ENCODE measurements at places on chromosomes 6 and 20.

DNA sequence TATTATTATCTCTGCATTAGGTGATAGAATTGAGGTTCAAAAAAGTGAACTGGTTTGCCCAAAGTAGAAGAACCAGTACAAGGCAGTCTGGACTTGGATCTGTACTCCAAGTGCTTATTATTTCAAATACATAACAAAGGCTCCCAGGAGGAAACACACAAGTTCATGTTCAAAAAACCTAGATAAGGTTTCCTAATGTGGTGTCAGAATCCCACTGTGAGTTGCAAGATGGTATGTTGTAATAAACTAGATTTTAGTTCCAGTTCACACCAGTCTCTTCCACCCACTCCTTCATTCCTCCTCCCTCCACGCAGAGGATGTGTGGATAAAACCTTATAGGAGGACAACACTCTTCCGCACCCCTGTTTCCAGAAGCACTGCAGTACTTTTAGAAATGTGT lies 42.8 kb downstream of the KIAA0319 start:
- DNase-seq, result no peak

DNA sequence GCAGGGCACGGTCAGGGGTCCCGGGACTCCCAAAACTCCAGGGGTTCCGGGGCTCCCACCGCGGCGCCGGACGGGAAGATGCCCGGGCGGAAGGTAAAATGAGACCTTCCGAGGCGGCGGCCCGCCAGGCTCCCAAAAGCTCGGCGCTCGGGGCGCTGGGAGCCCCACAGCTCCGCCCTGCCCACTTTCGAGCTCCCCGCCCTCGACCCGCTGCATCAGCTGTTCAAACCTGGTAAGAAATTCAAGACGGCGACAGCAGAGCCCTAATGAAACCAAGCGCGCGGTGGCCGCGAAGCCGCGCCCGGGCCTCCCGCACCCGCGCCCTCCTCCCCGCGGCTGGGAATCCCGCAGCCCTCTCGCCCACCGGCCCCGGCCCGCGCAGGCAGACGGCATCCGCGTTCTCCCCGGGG lies 369 bp downstream of the SLC4A11 start:
- DNase-seq, result no peak

DNA sequence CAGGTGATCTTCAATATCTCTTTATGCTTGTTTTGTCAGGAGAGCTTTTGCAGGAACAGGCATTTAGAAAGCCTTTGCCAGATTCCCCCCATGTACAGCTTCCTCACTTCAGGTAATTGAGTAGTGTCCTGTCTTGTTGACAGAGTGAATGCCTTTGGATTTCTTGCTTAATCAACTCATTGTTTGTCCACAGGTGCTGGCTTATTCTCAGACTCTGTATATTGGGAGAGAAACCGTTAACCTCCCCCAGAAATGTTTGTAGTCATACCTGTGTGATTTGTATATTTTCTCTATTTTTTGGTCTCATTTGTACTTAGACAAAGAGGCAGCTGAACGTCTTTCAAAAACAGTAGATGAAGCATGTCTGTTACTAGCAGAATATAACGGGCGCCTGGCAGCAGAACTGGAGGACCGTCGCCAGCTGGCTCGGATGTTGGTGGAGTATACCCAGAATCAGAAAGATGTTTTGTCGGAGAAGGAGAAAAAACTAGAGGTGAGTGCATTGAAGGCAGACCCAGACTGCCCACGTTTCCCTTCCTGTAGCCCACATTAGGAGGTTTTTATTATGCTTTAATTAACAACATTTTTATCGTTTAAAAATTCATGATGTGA lies 32.3 kb downstream of the RPRD1B start:
- no peak for DNase-seq

DNA sequence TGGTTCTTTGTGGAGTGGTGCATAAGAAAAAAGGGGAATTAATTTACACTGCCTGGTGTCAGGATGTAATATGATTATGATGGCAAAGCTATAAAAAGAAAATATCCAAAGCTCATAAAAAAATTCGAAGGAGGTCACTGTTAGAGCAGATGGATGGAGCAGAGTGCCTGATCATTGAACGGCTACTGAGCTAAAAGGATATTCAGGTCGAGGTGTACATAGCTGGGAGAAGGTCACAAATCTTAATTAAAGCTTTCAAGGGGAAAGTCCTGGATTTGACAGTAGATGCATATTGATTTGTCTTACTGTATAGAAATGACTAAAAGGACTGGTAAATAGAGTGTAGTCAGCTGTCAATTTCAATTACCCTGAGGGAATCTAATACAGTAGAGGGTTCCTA lies 84.4 kb downstream of the PKIB start:
- no peak for DNase-seq

GRCh38 chr20:14282140-14282539 lies 55.3 kb downstream of the FLRT3 start:
- DNase-seq, result no peak

- no peak for DNase-seq
Measured at GRCh38 chr20:7496394-7496991, 443.8 kb downstream of the HAO1 start.

DNA sequence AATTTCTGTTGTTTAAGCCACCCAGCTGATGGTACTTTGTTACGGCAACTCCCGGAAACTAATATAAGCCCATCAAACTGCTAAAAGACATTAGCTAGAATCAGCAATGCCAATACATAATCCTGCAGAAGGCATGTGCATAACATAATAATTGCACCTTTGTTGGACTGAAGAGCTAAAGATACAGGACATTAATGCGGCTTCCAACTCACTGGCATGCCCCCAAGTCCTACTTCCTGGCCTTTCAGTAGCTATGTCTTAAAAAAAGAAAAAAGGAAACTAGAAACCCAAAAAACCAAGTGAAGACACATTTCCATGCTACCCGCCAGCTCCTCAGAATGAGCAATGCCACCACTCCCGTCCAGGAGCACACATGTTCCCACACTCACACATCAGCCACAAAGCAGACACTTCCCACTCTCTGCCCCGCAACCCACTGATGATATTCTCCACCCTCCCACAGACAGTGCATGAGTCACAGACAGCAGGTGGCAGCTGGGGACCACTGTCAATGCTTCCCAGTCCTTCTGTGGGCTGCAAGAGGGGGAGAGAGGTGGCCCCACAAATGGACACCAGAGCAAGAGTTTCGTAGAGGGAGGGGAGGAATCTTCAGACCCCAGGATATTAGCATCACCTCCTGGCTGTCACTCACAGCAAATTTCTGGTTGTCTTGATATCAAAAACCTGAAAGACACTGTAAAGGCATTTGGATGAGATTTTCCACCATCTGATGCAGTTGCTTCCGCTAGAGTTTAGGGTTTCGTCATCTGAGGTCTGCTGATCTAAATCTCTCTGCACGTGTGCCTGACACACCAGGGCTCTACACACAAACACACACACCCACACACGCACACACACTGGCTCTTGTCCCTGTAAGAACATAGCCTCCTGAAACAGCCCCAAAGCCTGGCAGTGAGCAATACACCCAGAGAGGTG lies 32.8 kb downstream of the GFOD1 start:
- DNase-seq, result no peak

GRCh38 chr6:134878136-134878535 lies 71.8 kb downstream of the ALDH8A1 start:
- no peak for DNase-seq

GRCh38 chr6:142088858-142089216 lies 43.9 kb upstream of the GJE1 start:
- no peak for DNase-seq

- peak; percentile 79 for DNase-seq
Measured at GRCh38 chr20:47663354-47664067, 121.8 kb downstream of the SULF2 start.

GRCh38 chr20:1370548-1371110 lies 22.2 kb downstream of the FKBP1A start:
- DNase-seq, result no peak

- DNase-seq, result no peak
Measured at GRCh38 chr6:14092838-14093789, 24.5 kb upstream of the CD83 start.

DNA sequence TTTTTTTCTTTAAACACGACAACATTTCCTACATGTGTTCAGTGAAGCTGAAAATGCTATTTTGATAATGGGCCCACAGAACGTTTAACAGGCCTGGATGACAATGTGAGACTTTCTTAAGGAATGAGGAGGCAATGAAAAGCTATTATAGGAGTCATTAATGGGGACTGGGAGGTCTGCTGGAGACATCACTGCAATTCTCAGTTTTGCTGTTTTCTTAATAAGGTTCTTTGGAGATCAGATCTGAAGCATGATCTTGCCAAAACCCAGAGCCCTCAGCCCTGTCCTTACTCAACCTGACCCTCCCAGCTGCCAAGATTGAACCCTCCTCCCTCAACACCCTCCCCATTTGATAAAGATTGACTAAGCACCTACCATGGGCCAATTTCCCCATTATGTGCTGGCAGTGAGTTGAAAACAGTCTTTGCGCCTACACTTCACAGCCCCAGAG lies 353.1 kb downstream of the MAFB start:
- no peak for DNase-seq

- DNase-seq, result no peak
Measured at GRCh38 chr6:130473886-130474285, 108.1 kb downstream of the TMEM200A start.

- DNase-seq, result no peak
Measured at GRCh38 chr20:59193325-59193724, 29.7 kb downstream of the ZNF831 start.

- DNase-seq, result no peak
Measured at GRCh38 chr6:28383235-28384142, 16.1 kb downstream of the ZSCAN12 start.

- DNase-seq, result no peak
Measured at GRCh38 chr6:127186889-127187288, 68.4 kb downstream of the RSPO3 start.
